ENCODE measurements at places on chromosomes 5 and 9. TPM values are rescaled to one million over a fixed set of nuclear protein-coding genes. Genes with fewer than 3 reads are reported as not detected.

Gene VCAN
- 388 TPM for total RNA-seq

Gene GDNF
- total RNA-seq, result 0.32 TPM

Gene KIF3A
- total RNA-seq, result 9.6 TPM

Gene RNF224
- total RNA-seq, result 0.09 TPM

Gene DBH
- total RNA-seq, result not detected

Gene NIPAL4
- total RNA-seq, result not detected

Gene PCDHAC2
- total RNA-seq, result under 0.01 TPM

All from bronchial smooth muscle cell (primary cell).